ENCODE measurements at places on chromosomes 13 and 19.

DNA sequence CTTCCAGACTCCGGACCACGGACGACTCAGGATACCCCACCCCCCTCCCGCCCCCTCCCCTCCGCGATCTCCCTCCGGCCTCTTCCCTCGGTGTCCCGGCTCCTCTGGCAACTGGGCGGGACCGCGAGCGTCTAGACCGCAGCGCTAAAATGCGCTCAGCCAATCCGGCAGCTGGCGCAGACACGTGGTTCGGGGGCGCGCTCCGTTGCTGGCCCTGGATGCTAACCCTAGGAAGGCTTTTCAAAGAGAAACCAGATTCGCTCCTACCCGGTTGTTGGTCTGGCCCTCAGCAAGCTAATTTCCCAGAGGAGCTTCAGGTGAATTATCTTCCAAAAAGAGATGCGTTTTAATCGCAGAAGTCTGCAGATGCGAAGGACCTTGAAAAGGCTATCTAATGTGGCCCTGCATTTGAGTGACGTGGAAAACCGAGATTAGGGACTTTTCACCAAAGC, at the start of gene DZIP1:
Gene DZIP1, minus strand, starts transcription at position 106 of the 452 bp plus-strand sequence. CDS start 2,677 bp downstream, outside the sequence.
- peak; percentile 65 for DNase-seq

GRCh38 chr13:112968380-112968909, 569 bp upstream of the MCF2L start:
- DNase-seq: peak; percentile 70

GRCh38 chr13:78133511-78133910, 214.9 kb upstream of the EDNRB start:
- no peak for DNase-seq

DNA sequence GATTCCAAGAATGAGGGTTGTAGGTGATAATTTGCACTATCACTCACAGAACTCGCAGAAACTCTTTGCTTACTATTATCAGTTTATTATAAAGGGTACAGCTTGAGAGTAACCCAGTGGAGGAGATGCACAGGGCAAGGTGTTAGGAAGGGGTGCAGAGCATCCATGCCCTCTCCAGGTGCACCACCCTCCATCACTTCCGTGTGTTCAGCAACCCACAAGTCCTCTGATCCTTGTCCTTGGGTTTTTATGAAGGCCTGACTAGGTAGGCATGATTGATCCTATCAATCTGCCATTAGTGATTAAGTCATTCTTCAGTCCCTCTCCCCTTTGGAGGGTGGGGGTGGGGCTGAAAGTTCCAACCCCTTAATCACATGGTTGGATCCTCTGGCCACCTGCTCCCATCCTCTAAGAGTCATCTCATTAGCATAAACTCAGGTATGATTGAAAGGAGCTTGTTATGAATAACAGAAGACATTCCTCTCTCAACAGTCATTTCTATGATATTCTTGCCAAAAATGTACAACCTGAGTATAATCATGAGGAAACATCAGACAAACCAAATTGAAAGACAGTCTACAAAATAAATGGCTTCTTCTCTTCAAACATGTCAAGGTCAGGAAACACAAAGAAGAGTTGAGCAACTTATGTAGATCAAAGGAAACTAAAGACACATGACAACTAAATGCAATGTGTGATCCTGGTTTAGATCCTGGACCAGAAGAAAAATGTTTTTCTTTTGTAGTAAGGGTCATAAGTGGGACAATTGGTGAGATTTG, 225.4 kb downstream of the PCCA start:
- DNase-seq: no peak

- no peak for DNase-seq
These were observed 10.8 kb downstream of the DIAPH3 start for GRCh38 chr13:60152904-60153303.

DNA sequence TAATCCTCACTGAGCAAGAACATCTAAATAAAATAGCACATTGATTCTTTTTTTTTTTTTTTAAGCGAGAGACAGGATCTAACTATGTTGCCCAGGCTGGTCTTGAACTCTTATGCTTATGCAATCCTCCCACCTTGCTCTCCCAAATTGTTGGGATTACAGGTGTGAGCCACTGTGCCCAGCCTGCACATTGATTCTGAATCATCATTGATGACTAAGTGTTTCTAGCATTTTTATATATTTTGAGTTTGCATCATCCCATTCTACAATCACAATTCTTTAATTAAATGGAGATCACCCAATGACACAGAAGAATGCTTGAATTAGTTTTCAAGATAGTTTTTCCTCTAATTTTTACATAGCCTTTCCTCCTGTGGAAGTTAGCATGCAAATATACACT, 354.1 kb downstream of the KLF5 start:
- no peak for DNase-seq

DNA sequence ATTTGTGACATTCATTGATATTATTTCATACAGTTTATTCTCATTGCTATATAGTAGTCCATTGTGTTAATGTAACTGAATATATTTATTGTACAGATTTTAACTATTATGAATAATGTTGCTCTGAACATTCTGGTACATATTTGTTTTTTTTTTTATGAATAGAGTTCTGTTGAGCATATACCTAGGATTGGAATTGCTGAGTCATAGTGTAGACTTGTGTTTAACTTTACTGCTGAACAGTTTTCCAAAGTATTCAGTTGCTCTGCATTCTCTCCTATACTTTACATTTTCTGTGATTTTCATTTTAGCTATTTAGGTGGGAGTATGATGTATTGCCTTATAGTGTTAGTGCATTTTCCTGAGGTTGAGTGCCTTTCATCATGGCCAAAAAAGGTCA, 97.5 kb downstream of the MAB21L1 start:
- DNase-seq: no peak

GRCh38 chr13:25169356-25169755, 2.7 kb downstream of the AMER2 start:
- no peak for DNase-seq

DNA sequence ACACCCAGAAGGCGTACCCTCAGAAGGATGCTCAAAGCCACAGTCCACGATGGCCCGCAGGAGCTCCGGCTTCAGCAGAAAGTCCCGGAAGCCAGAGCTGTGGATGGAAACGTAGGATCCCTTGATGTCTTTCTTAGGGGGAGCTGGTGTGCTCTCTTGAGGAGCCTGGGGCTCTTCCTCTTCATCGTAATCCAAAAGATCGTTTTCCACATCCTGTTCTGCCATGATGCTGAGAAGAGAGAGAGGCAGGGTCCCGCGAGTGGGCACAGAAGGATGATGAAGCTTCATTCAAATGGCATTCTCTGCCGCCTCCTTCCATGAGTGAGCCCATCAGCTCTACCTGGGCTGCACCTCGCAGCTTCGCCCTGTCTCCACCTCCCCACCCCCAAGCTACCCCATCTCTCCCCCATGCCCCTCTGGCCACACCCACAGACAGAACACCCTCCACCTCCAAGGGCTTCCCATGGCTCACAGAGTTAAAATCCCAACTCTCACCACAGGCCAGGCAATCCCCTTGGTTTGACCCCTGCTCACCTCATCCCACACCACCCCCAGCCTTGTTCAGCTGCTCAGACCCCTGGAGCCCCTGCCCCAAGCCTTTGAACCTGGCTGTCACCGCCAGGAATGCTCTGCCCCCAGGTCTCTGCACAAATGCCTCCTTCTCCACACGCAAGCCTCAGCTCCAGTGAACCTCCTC, 6.0 kb downstream of the DDX39A start:
- DNase-seq: no peak

DNA sequence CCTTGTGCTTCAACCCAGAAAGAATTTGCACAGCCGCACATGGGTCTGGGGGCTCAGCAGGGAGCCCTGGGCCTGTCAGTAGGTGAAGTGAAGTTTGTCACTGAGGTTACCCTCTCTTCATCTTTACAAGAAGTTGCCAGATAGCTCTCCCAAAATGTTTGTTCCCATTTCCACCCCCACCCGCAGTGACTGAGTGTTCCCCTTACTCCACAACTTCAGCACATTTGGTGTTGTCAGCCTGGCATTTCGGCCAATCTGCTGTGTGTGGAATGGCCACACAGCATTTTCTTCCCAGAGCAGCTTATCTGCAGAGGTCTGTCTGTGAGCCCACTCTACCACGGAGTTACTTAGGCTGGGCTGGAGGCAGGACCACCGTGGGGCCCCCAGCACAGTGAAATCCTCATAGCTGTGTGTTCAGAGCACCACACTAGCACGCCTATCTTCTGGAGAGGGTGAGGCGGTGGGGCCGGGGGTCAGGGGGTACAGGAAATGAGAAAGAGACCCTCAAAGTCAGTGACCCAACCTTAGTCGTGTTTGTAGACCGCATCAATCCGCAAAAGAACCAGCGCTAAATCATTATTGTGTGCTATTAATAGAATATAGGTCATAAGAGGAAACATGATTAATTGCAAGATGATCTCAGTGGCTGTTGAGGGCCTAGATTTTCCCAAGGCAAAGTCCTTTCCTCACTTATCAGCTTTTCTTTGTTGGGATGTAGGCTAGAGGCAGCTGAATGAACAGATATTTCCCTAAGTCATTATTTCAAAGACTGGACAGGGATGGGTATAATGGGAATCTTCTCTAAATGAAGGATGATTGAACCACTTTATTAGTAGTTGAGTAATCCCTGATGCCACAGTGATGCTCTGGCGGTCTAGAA, 116.0 kb downstream of the SIPA1L3 start:
- DNase-seq: no peak

GRCh38 chr13:44932171-44932849, 57.0 kb downstream of the NUFIP1 start:
- DNase-seq: no peak

- DNase-seq: no peak
These were observed 421.6 kb upstream of the SLC10A2 start for GRCh38 chr13:103487841-103488240.

- DNase-seq: no peak
These were observed 5.5 kb downstream of the ARRDC2 start for GRCh38 chr19:18013210-18014111.

- no peak for DNase-seq
These were observed 123.4 kb downstream of the NUFIP1 start for GRCh38 chr13:44865722-44866410.

DNA sequence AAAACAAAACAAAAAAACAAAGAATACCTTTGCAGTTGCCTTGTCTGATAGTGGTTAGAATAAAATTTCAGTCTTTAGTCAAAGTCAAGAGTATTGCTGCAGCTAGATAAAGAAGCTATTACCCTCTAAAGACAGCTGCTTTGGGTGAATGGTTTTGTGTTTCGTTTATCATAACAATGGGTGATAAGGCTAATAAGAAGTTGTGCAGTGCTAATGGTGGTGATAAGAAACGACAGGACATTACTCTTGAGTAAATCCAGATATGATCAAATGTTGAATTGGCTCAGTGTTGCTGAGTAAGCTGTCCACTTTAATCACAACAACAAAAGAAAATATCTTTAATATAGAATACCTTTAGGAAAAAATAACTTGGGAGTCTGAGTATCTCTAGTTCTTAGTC, 1825.3 kb downstream of the SLITRK5 start:
- DNase-seq: no peak

DNA sequence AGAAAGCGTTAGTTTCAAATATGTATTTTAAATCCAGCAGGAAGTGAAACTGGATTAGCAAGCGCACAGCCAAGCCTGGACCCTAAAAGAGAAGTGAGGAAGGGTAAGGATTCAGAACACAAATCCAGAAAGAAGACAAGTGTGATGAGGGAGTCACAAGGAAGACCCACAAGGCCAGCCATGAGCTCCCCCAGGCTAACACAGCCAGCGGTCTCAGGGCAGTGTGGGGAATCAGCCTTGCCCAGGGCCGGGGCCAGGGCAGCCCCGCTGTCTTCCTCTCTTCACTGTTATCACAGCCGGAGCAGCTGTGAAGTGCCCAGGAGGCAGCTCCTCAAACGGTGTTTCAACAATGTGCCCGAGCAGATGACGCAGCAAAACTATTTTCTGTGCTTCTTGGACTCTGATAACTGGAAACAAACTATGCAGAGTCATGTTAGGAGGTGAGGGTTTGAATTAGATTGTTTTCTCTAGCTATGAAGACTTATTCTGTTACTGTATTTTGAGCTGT, 12.2 kb upstream of the CDC16 start:
- DNase-seq: peak; percentile 30

- DNase-seq: no peak
These were observed 80.2 kb upstream of the SERP2 start for GRCh38 chr13:44293374-44293773.

- peak; percentile 37 for DNase-seq
These were observed 28.4 kb upstream of the ZNF681 start for GRCh38 chr19:23787106-23787505.

DNA sequence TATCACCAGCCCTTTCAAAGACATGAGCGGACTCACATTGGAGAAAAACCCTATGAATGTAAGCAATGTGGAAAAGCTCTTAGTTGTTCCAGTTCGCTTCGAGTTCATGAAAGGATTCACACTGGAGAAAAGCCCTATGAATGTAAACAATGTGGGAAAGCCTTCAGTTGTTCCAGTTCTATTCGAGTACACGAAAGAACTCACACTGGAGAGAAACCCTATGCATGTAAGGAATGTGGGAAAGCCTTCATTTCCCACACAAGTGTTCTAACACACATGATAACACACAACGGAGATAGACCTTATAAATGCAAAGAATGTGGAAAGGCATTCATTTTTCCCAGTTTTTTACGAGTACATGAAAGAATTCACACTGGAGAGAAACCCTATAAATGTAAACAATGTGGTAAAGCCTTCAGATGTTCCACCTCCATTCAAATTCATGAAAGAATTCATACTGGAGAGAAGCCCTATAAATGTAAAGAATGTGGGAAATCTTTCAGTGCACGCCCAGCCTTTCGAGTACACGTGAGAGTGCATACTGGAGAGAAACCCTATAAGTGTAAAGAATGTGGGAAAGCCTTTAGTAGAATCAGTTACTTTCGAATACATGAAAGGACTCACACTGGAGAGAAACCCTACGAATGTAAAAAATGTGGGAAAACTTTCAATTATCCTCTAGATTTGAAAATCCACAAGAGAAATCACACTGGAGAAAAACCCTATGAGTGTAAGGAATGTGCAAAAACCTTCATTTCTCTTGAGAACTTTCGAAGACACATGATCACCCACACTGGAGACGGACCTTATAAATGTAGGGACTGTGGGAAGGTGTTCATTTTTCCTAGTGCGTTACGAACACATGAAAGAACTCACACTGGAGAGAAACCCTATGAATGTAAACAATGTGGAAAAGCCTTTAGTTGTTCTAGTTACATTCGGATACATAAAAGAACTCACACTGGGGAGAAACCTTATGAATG, 17.6 kb downstream of the ZNF791 start:
- DNase-seq: no peak

DNA sequence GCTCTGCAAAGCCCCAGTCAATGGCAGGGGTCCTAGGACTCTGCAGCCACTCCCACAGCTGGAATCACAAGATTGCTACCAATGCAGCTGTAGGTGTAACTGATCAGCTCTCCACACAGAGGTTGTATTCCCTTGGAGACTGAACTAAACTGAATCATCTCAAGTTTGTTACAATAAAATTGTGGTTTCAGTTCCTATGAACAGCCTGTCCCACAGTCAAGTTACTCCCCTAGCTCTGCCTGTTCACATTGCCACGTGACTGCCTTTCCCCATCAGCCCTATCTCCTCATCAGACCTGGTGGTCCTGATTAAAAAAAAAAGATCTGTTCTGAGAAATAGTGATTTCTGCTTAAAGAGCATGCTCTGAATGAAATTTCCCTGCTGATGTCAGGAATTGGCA, 287.9 kb upstream of the NBEA start:
- no peak for DNase-seq

Data from transverse colon (tissue), 4 donors.